Dermis blood vessel endothelial cell (primary cell): ENCODE measurements at places on chromosomes 12 and 14.

DNA sequence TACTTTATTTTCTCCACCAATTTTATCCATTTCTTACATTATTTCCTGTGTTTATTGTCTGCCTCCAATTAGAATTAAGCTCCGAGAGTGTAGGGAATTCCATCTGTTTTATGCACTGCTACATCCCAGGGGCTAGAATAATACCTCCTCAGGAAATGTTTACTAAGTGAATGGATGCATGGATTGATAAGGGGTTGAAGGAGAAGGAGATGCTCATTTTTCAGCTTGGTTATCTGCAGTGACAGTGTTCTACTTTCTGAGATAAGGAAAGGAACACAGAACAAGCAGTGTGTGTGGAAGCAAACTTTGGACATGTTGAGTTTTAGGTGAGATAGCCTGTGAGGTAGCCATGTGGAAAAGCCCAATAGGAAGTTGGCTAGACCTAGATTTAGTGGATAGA lies 164.6 kb upstream of the HMGA2 start:
- DNase-seq, result peak; percentile 23

DNA sequence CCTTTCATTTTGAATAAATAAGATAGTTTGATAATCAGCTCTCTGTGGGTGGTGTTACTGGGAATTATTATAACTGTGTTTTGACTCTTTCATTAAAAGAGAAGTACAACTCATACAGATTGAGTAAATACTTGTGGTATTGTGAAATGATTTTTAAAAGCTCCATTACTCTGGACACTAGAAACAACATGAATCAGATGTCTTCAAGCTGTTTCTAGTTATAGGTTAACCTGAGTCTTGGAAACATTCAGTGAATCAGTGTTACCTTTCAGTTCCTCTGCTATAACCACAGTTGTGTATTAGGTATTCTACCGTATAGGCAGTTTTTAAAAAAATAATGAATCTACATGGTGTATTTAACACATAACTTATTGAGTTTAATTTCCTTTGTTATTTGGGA lies 128.4 kb upstream of the SSTR1 start:
- DNase-seq, result no peak

- DNase-seq, result no peak
Observed at GRCh38 chr14:100082723-100083122, 17.5 kb downstream of the EVL start.

DNA sequence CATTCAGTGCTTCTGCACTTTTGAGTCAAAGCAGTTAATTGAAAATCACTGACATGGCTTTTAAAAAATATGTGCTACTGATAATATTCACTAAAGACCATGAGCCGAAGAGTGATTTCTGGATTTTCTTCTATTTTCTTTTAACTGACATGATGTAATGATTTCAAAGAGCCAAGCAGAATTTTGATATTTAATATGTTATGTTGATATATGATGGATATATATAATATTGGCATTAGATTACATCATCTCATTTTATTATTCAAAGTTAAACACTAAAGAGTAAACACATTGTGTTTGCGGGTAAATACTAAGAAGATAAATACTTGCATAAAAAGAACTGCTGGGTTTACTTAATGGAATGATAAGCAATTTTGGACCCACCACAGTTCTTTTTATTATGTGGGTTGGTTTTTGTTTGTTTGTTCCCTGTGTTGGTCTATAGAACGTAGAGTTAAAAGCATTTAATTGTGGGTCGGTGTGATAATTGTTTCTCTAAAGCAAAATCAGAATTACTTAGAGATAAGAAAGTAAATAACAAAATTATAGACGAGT lies 692 bp downstream of the SPIC start:
- DNase-seq, result no peak

- no peak for DNase-seq
Observed at GRCh38 chr14:34184126-34184525, 233.3 kb upstream of the EGLN3 start.

- peak; percentile 4 for DNase-seq
Observed at GRCh38 chr12:113766879-113767878, 198.9 kb downstream of the RBM19 start.

DNA sequence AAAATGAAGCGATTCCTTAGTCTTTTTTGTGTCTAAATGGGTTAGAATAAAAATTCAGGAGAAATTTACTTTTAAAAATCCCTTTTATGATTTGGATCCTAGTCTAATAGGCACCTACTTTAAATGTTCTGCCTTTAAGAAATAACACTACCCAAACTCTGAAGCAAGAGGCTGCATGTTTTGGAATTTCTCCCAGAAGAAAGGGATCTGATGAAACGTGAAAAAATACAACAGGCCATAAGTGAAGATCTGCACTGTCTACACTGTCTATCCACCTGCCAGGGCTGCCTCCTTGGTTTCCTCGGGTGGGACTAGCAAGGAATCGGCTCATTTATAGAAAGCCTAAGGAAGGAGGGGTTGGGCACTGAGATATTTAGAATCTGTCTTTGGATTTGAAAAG lies 22.1 kb downstream of the ACVR1B start:
- DNase-seq, result no peak

DNA sequence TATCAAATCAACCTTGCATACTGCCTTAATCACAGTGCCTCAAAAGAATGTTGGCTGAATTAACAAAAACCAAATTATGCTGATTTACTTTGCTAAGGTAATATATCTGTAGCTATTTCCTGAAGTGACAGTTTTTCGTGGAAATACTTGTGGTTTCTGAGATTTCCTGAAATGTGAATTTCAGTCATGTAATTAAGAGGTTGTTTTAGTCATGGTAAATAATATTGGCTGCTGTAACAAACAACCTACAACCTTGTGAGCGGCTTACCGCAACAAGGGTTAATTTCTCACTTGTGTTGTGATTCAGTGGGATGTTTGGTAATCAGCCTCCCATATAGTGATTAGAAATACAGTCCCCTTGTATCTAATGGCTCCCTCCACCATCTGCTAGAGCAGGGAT lies 387.9 kb downstream of the NELL2 start:
- no peak for DNase-seq

DNA sequence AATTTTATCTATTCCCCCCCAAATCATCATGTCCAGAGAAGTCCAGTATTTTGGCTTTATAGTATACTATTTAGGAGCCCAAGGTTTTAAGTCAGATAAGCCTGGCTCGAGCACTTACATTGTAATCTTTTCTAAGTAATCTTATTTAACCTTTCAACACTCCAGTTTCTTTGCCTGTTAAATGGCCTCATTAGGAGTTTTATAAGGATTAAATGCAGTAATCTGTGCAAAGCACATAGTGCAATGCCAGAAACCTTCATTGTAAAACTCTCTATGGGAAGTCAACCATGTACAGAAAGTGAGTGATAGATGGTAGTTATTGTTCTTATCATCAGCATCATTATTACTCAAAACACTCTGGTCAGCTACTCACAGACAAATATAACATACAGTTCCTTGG lies 1330.4 kb downstream of the SLC16A7 start:
- no peak for DNase-seq

DNA sequence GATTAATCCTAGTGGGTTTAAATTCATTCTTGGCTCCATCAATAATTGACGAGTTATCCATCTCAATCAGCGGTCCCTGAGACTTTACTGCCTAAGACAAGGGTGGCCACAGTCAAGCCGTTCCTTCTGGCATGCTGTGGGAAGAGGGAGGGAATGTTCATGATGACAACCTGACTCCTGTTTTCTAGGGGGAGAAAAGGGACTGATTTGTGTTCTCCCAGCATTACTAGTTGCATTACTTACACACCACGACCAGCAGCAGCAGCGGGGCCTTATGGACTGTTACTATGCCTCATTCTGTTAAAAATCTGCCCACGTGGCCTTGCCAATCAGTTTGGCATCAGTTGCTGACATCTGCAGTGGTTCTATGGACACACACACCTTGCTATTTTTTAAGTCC lies 29.9 kb downstream of the PLEKHG7 start:
- no peak for DNase-seq

DNA sequence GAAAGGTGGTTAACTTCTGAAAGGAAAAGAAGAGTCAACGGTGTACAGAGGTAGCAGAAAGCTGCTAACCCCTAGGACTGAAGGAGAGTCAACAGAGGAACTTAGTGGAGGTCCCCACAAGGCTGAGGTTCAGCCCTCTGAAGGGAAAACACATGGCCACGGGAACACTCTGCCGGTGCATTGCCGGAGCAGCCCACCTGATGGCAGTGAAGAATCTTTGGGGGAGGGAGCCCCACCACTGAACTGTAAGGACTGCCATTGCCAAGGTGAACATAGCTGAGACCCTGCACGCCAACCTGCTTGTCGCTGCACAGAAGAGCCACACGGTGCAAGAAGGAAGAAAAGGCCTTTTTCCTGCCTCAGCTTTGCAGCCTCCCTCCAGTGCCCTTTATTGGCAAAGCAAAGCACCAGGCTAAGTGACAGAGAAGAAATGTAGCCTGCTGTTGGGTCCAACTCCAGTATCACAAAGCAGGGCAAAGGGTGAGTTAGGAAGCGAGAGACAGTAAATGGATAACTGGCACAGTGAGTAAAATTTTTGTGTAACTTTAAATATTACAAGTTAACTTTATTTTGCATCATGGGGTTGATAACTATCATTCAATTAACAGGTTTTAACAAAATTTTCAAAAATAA lies 76.9 kb downstream of the LIN52 start:
- DNase-seq, result no peak

DNA sequence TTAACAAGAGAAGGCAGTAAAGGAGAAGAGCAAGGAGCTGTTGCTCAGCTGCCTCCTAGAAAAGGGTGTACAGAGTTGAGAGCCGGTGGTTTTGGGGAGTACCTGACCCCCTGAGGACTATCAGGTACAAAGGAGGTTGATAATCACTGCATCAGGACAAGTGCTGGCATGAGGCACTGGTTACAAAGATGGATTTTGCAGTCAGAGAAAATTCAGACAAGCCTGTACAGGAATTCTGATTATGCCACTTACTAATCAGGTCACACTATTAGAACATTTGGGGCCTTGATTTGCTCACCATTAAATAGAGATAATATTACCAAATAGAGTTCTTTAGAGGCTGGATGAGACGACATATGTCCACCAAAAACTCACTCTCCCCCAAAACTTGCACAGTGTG lies 450.9 kb upstream of the TMPO start:
- DNase-seq, result no peak

- DNase-seq, result no peak
Observed at GRCh38 chr14:89029961-89030694, 205.7 kb downstream of the TTC8 start.

GRCh38 chr12:6959058-6959804 lies 8.1 kb downstream of the PTPN6 start:
- DNase-seq, result peak; percentile 27

DNA sequence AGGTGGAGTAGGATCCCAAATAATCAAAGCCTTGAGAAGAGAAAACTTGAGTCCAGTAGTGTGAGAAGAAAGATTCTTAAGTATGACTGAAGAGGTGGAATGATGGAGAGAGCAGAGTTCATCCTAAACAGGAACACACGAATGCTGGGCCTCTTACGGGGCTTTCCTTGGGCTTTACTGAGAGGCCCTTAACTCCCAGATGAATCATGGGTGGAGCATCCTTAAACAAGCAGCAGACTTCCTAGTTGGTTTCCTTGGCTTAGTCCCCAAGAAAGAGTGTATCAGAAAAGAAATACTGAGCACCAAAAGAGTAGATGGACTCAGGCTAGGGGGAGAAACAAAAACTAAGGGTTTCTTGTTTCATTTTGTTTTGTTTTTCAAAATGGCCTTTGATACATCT lies 132.5 kb downstream of the GPR135 start:
- peak; percentile 92 for DNase-seq

GRCh38 chr12:25025951-25026490 lies 77.1 kb upstream of the BCAT1 start:
- no peak for DNase-seq

DNA sequence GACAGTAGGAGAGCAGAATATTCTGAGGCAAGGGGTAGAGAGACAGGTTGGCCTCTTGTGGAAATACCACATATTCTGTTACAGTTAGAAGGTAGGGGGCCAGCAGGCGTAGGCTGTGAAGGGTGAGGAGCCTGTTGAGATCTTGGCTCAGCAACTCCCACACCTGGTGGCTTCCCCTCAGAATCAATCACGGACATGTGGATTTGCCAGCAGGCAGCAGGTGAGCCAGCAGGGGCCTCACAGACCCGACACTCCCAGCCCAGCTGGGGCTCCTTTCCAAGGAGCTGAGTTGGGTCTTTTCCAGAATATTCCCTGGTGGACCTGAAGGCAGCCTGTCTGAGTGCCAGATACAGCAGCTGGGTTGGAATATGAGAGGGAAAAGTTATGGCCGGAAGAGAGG lies 150.0 kb upstream of the CRY1 start:
- DNase-seq, result no peak

DNA sequence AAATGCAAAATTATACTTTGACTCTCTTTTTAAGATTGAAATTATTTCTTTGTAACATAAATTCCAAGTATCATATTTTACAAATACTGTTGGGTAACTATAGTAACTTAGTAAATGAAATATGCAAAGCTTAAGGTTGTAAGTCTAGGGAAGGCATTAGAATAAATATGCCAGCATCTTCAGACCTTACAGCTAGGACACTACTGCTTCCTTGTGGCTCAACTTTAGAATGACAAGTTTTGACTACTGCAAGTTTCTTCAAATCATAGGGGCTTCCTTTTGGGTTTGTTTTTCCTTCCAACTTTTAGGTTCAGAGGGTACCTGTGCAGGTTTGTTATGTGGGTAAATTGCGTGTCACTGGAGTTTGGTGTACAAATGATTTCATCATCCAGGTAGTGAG lies 17.7 kb upstream of the ANP32D start:
- DNase-seq, result peak; percentile 50

- no peak for DNase-seq
Observed at GRCh38 chr14:87108726-87109125, 884.3 kb downstream of the GALC start.

GRCh38 chr12:17322090-17322489 lies 716.1 kb upstream of the LMO3 start:
- no peak for DNase-seq

GRCh38 chr14:88611878-88612277 lies 49.0 kb downstream of the ZC3H14 start:
- peak; percentile 11 for DNase-seq

DNA sequence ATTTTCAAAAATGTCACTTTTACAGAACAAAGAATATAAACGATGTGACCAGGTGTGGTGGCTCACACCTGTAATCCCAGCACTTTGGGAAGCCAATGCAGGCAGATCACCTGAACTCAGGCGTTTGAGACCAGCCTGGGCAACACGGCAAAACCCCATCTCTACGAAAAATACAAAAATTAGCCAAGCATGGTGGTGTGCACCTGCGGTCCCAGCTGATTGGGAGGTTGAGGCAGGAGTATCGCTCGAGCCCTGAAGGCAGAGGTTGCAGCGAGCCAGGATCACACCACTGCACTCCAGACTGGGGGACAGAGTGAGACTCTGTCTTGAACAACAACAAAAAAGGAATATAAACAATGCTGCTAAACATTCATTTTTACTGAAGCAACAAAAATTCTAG lies 15.2 kb downstream of the HEATR5A start:
- no peak for DNase-seq
